ENCODE measurements at places on chromosomes 3 and 15.

DNA sequence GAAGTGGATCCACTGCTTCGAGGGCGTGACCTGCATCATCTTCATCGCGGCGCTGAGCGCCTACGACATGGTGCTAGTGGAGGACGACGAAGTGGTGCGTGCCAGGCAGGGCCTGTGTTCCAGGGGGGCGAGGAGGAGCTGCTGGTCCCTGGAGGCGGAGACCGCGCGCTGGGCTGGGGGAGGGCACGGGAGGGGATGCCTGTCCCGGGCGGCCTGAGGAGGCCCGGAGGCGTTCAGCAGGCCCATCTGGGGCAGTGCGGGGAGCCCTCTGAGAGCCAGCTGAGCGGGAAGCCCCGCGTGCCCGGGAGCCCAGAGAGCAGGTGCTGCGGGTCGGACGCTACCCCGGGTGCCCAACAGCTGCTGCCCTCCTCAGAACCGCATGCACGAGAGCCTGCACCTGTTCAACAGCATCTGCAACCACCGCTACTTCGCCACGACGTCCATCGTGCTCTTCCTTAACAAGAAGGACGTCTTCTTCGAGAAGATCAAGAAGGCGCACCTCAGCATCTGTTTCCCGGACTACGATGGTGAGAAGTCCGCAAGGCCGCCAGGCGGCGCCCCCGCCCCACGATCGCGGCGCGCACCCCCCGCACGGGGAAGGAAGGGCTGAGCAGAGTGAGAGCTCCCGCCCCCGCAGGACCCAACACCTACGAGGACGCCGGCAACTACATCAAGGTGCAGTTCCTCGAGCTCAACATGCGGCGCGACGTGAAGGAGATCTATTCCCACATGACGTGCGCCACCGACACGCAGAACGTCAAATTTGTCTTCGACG is 2.9 kb downstream of the GNAT1 start:
- DNase-seq = peak; percentile 79

- DNase-seq = no peak
Observed at GRCh38 chr3:87307805-87308204, 31.4 kb upstream of the POU1F1 start.

DNA sequence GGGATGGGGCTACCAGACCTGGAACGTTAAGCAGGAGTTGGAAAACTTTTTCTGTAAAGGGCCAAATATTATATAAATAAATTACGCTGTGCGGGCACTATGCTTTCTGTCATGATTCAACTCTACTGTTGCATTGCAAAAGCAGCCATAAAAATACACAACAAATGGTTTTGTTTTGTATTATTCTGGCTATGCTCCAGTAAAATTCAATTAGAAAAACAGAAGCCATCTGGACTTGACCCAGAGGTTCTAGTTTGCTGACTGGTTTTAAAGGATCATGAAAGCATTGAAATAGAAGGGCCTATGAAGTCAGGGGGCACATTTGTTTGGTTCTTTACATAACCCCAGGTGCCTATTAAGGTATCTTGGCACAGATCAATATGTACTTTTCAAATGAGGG is 647.4 kb upstream of the LMCD1 start:
- DNase-seq = no peak

DNA sequence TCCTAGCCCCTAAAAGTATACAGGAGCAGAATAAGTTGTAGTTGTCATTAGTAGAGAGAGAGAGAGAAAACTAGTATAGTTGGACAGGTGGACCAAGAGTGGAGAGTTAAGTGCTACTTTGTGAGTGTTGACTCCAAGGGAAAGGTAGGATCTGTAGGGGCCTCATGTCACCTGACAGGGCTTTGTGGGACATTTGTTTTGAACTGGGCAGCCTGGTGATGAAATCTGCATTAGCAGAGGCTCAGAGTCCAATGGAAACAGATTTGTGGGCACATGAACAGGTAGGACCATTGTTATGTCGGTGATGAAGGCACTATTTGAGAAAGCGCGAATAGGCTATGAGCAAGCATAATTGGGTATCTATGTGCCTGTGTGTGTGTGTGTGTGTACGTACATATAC is 43.5 kb downstream of the SGO1 start:
- DNase-seq = no peak

- DNase-seq = no peak
Observed at GRCh38 chr15:98734466-98735199, 86.3 kb downstream of the IGF1R start.

DNA sequence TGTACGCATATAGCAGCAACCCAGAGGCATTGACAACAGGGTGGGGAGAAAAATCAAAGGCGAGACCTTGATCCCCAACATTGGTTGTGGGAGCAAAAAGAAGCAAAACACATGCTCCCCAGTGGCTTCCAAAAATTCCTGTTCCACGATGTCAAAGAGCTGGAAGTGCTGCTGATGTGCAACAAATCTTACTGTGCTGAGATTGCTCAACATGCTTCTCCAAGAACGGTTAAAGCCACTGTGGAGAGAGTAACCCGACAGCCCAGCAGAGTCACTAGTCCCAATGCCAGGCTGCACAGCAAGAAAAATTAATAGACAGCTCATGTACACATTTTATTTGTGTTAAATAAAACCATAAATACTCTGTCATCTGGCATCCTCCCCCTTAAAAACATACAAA is 179.9 kb upstream of the PFN2 start:
- DNase-seq = no peak

GRCh38 chr3:152309535-152310307 is 41.0 kb downstream of the MBNL1 start:
- no peak for DNase-seq

DNA sequence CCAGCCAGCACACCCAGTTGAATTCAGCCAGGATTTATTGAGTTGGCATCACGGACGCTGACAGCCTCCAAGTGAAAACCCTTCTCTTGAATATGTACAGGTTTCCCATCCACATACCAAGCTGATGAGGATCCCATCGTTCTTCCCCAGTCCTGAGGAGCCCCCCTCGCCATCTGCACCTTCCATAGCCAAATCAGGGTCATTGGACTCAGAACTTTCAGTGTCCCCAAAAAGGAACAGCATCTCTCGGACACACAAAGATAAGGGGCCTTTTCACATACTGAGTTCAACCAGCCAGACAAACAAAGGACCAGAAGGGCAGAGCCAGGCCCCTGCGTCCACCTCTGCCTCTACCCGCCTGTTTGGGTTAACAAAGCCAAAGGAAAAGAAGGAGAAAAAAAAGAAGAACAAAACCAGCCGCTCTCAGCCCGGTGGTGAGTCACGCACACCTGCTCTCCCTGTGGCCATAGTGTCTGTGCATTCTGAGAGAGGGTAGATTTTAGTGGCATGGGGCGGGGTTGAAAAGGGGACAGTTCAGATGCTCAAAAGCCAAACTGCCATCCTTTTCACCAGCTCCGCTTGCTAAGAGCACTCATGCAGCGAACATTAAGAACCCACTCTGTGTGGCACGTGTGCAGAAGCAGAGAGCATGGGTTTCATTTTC is 51.2 kb downstream of the KLHL25 start:
- no peak for DNase-seq

GRCh38 chr15:82968066-82968465 is 15.5 kb upstream of the HOMER2 start:
- no peak for DNase-seq

GRCh38 chr3:2623436-2623835 is 486.7 kb downstream of the IL5RA start:
- DNase-seq = no peak

DNA sequence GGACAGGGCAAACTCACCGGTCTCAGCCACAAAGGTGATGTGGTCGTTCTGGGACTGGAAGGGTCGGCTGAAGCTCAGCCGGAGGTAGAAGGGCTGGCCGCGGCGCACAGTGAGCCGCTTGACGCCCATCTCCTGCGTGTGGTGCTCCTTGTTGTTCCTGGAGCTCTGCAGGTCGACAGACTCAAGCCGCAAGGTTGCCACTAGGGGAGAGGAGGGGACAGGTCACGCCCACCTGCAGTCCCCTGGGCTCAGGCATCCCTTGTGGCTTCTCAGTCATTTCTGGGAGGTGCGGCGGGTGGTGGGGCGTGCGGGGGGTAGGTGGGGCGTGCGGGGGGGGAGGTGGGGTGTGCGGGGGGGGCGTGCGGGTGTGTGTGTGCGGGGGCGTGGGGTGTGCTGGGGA is 26.7 kb upstream of the TGM5 start:
- no peak for DNase-seq

GRCh38 chr15:48564690-48565089 is 80.8 kb downstream of the FBN1 start:
- no peak for DNase-seq

- no peak for DNase-seq
Observed at GRCh38 chr3:54486317-54486716, 364.0 kb downstream of the CACNA2D3 start.

DNA sequence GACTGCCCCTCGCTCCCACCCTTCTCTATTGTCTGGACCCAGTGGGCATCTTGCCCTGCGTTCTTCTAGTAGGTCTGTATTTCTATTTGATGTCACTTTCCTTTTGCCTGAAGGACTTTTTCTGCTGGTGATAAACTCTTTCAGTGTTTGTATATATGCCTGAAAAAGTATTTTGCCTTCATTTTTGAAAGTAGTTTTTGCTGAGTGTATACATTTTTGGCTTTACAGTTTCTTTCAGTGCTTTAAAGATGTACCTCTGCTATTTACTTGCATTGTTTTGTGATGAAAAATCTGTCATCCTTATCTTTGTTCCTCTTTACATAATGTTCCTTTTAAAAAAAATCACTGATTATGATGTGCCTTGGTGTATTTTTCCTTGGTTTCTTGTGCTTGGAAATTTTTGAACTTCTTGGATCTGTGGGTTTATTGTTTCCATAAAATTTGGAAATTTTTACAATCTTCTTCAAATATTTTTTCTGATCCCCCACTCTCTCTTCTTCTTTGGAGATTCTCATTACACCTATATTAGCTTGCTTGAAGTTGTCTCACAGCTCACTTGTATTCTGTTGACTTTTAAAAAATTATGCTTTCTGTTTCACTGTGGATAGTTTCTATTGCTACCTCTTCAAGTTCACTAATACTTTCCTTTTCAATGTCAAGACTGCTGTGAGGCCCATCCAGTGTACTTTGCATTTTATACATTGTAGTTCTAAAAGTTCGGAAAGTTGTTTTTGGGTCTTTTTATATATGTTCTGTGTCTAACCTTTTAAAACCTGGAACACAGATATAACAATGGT is 67.8 kb downstream of the RGMA start:
- no peak for DNase-seq

GRCh38 chr3:194101592-194102432 is 34.1 kb upstream of the HES1 start:
- DNase-seq = no peak

- no peak for DNase-seq
Observed at GRCh38 chr3:110070161-110070916, 733.0 kb upstream of the DPPA4 start.

DNA sequence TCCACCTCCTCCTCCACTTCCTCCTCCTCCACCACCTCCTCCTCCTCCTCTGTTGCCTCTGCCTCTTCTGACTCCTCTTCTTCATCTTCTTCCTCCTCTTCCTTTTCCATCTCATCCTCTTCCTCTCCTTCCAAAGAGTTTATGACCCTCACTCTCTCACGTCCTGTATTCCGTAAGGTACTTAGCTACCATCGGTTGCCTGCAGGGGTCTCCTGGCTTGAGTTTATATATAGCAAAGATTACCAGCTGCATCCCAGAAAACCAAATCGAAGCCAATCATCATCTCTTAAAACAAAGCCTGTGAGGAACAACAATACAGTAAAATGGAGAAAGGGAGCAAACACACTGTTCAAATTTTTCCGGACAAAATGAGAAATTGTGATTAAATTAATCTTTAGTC is 317.4 kb downstream of the C3orf38 start:
- DNase-seq = no peak

DNA sequence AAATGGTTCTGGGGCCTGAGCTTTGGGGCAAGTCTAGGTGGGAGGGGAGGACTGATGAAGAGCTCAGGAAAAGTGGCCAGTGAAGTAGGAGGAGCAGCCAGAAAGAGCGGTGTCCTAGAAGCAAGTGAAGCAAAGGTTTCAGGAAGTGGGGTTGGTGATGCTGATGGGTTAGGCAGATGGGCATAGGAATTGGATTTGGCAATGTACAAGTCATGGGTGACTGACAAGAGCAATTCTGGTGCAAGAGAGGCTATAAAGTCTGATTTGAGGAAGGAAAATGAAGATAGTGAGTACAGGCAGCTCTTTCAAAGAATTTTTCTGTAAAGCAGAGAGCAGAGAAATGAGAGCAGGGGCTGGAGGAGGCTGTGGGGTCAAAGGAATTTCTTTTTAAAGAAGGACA is 19.7 kb downstream of the ALPK3 start:
- DNase-seq = no peak

- no peak for DNase-seq
Observed at GRCh38 chr3:87335931-87336330, 59.5 kb upstream of the POU1F1 start.

GRCh38 chr3:52792961-52793695 is 1.5 kb upstream of the ITIH3 start:
- DNase-seq = no peak

DNA sequence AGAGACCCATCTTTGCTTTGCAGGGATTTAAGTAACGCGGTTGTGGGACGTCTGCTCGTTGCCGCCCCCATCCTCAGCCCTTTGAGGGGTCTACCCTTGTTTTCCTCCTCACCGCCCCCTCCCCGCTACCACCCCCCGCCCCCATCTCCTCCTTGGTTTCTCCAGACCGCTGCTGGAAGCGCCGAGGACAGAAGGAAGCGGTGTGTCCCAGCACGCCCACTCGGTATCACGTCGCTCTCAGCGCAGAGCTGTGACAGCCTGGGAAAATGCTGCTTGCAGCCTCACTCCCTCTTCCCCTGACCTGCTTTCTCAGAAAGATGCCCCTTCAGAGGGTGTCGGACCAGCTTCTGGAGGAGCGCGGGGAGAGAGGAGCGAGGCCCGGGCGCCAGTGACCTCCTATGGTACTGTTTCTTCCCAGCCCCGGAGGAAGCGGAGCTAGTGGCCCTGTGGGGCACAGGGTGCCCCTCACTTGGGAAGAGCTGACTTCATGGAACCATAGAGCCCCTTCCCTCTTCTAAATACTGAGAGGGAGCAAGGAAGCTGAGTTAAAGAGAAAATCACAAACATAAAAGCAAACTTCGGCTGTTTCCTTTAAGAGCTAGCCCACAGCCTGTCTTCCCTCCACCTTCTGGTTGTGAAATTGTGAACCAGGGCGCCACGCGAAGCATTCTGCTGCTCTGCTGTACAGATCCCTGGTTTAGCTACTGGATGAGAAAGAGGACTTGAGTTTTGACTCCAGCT is 698 bp downstream of the IL1RAP start:
- peak; percentile 18 for DNase-seq

- DNase-seq = no peak
Observed at GRCh38 chr15:64247535-64247905, 84.7 kb upstream of the PPIB start.

- DNase-seq = no peak
Observed at GRCh38 chr3:127456471-127457093, 134.0 kb downstream of the TPRA1 start.

DNA sequence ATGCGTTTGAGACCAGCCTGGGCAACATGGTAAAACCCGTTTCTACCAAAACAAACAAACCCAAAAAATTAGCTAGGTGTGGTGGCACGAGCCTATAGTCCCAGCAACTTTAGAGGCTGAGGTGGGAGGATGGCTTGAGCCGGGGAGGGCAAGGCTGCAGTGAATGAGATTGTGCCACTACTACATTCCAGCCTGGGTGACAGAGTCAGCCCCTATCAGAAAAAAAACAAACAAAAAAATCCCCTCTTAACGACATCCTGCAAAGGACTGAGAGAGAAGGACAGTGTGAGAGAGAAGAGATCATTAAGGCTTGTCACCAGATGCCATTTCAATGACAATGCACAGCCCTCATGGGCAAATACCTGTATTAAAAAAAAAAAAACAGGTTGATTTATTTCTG is 266.7 kb upstream of the ATP10A start:
- DNase-seq = no peak

- no peak for DNase-seq
Observed at GRCh38 chr3:118495206-118495605, 539.4 kb downstream of the IGSF11 start.

All from HEK293T (cell line).